ENCODE measurements at places on chromosomes 3 and 15.

GRCh38 chr15:93070132-93070531 is 18.9 kb downstream of the RGMA start:
- no peak for DNase-seq

GRCh38 chr15:46386356-46386755 is 751.5 kb downstream of the SQOR start:
- no peak for DNase-seq

GRCh38 chr3:64290161-64290560 is 64.9 kb upstream of the PRICKLE2 start:
- DNase-seq: no peak

DNA sequence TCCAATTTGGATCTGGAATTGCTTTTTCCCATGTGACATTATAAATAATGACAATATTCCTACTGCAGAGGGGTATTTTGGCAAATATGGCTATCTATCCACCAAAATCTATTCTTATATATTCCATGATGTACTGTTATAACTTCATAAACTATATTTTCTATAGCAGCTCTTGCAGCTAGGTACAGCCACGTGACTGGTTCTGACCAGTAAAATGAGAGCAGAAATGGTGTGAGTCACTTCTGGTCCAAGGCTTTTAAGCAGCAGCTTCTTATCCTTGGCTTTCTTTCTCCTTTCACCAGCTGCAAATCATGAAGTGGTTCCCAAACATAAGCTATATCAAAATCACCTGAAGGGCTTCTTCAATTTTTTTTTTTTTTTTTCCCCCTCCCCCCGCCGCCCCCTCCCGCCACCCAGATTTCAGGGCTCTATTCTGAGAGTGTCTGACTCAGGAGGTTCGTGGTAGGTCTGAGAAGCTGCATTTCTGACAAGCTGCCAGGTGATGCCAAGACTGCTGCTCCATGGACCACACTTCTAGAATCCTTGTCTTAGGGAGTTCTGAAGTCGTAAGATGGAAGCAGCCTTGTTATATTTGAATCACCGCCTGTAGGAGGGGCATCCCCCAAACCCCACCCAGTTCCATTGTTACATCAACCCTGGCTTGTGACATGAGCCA is 357.5 kb downstream of the CHST2 start:
- no peak for DNase-seq

DNA sequence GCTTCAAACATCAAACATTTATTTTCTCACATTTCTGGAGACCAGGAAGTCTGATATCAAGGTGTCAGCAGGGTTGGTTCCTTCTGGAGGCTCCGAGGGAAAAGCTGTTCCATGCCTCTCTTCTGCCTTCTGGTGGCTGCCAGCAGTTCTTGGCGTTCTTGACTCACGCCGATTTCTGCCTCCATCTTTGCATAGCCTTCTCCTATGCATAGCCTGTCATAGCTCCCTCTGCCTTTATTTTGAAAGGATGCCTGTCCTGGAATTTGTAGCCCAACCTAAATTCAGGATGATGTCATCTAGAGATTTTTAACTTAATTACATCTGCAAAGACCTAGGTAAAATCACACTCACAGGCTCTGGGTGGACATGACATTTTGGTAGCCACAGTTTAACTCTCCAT is 70.4 kb downstream of the RGMA start:
- DNase-seq: no peak
